Vagina (tissue), 2 donors: ENCODE measurements at places on chromosomes 7 and 10.
A peak's percentile ranks its signal among the peaks of the same experiment; 100 is the strongest.

GRCh38 chr10:133129859-133130495 is 30.0 kb upstream of the KNDC1 start:
- peak; percentile 70 for DNase-seq

- DNase-seq, result no peak
These were observed 151.6 kb upstream of the CACNA2D1 start for GRCh38 chr7:82595176-82595575.

GRCh38 chr7:37162106-37162505 is 286.6 kb downstream of the ELMO1 start:
- DNase-seq, result no peak

DNA sequence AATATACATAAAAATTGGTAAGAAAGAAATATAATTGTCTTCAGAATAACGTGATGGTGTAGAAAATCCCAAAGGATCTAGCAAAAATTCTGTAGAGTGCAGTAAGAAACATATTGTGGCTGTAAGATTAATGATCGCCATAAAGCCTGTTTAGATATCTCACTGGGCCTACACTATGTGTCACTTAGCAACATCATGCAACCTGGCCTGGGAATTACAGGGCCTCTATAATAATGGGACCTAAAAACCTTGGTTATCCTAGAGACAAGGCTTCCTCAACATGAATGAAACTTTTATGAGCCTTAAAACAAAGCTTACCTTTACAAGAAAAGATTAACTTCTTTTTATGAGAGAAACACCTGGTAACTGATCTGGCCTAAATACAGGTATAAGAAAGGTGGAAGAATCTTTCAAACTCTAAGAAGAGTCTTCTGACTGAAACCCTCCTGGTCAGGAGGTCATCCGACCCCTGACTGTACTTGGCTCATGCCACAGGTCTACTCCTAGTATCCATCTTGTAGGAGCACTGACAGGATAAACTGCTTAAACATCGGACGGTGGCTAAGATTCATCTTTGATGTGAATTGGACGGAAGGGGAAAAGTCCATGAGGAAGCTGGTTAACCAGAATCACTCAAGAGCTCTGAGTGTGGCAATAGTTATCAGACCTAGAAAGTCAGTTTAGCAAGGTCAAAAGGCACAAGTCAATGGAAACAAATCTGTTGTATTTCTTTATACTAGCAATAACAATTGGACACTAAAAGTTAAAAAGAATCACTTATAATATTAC is 1155.1 kb upstream of the SORCS1 start:
- no peak for DNase-seq

DNA sequence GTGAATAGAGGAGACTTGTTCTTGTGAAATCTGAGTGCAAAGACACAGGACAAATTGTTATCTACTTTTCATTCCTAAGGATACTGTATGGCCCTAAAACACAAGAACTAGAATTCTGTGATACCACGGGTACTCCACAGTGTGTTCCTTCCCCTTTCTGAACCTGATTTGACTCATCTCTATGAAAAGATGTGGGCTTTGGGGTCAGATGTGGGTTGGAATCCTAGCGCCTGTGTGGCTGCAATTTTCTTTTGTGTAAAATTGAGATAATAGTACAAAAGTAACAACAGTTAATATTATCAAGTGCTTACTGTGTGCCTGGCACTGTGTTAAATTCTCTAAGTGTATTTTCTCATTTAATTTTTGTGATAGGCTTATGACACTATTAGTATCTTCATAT is 8.1 kb downstream of the SRGN start:
- no peak for DNase-seq
